Stimulated activated CD8-positive, alpha-beta memory T cell treated with anti-CD3 and anti-CD28 coated beads, Interleukin-2, amount 100 ng/mL, for 1 hour (primary cell): ENCODE measurements at places on chromosomes 2 and 18.

DNA sequence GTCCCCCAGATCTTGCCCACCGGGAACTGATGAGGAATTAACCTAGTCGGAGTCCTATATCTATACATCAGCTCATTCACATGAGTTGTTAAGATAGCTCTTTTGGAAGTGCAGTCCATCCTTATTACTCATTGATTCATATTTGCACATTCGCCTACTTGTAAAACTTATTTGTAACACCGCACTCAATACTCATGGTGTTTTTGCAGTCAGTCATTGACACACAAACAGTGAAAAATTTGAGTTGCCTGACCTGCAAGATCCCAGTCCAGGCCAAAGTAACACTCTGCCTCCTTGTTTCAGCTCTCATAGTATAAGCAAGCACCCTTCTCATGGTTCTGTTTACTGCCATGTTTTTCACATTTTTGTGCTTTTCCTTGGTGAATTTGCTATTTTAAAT is 180.6 kb downstream of the CTIF start:
- DNase-seq: no peak

- DNase-seq: no peak
These were observed 26.3 kb downstream of the MEX3C start for GRCh38 chr18:51171223-51171622.

DNA sequence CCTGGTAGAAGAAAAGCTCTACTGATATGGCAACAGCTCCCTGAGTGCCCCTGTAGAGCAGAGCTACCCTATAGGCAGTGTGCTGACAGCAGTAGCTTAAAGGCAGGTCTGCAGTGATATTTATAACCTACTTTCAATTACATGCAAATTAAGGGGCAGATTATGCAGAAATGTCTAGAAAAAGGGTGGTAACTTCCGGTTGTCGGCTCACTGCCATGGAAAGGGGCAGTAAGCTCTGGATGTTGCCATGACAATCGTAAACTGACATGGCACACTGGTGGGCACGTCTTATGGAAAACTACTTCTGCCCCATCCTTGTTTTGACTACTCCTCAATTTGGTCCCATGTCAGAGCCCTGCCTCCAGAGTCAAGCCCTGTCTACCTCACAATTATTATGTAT is 2.9 kb upstream of the TYMS start:
- no peak for DNase-seq

GRCh38 chr2:199624958-199625357 is 167.2 kb upstream of the SATB2 start:
- no peak for DNase-seq

DNA sequence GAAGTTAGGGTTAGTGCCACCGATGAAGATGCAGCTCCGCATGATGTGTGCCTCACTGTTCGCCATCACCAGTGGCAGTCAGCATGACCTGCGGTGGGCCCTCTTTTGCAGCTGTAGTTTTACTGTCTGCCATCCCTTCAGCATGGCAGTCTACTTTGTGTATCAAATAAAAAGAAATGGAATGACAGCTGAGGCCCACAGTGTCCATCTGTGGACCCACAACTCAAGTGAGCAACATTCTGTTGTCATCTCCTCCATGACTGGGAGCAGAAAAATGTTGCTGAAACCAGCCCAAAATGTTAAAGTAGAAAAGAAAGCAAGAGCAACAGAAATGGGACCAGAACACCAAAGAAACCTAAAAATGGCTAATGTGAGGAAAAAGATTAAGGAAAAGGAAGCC is 128.7 kb downstream of the MEP1B start:
- DNase-seq: no peak

- no peak for DNase-seq
These were observed 24.6 kb upstream of the KCMF1 start for GRCh38 chr2:84946204-84947009.

DNA sequence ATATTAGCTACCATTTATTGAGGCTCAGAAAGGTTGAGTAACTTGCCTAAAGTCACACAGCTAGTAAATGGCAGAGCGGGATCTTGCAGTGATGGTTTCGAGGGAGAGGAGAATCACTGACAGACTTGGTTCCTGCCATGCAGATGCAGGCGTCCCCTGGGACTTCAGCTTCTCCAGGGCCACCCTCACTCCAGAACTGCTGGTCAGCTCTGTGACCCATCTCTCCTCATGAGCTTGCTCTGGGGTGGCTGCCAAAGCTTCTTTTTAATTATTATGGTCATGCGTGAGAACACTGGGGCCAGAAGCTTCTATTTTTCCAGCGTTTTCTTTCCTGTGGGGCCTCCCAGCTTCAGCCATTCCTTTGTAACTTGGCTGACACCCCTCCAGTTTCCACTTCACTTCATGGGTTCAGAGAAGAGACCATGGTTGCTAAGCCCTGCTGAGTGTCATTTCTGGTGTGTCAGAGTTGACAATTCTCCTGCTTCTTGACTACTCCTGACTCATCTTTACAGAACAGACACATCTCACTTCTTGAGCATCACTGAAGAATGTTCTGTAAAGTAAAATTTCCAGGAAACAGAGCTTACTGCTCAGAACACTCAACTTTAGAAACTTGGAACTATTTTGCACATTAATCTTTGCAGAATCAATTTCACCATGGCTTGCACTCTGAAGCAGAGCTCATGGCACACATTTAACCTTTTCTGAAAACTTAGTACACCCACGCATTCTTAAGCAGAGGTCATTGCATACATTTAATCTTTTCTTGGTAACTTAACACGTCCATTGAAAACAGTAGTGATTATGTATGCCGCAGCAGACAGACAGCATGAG is 70.4 kb downstream of the IL1R2 start:
- DNase-seq: no peak

GRCh38 chr2:203583701-203584100 is 48.6 kb upstream of the RAPH1 start:
- DNase-seq: no peak

DNA sequence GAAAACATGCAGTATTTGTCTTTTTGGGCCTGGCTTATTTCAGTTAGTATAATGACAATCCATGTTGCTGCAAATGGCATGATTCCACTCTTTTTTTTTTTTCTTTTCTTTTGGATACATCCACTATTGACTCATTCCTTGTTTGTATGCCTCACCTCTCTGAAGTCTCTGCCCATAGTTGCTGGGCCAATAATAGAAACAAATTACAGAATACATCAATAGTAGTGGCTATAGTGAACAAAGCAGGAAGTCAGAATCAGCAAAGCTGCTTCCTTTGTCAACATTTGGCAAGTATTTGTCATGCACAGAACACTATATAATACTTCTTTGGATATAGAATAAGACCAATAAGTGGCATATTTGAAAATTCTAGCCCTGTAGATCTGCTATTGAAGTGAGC is 609.7 kb downstream of the STK39 start:
- no peak for DNase-seq

DNA sequence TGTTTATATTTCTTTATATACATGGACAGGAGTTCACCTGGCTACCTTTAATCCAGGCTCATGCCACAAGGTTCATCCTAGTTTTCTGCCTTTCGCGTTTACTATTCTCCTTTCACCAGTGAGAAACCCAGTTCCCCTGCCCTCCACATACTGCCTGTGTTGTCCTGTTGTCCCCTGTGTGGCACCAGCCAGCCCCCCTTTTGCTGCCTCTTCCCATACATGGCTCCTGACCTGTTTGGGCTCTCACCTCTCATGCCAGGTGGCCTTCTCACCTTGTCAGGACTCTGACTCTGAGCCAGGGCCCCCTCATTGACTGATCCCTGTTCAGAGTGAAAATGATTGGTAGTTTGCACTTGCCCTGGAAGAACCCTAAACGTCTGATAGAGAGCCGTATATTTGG is 13.6 kb downstream of the ASB1 start:
- DNase-seq: no peak

GRCh38 chr18:3995476-3996102 is 459.5 kb downstream of the DLGAP1 start:
- DNase-seq: peak; percentile 2

DNA sequence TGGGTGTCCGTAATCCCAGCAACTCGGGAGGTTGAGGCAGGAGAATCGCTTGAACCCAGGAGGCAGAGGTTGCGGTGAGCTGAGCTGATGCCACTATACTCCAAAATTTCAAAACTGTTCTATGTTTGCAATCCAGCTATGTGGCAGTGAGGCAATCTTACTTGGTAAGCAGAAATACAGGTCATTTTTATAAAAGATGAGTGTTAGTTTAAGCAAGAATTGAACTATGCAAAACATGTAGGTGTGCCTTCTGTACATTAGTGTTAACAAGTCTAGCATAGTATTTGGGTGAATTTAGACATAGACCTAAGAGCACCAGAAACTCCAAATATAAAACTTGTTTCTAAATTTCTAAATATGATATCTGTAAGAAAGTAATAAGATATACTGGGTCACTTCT is 7.2 kb downstream of the DSC1 start:
- DNase-seq: no peak

DNA sequence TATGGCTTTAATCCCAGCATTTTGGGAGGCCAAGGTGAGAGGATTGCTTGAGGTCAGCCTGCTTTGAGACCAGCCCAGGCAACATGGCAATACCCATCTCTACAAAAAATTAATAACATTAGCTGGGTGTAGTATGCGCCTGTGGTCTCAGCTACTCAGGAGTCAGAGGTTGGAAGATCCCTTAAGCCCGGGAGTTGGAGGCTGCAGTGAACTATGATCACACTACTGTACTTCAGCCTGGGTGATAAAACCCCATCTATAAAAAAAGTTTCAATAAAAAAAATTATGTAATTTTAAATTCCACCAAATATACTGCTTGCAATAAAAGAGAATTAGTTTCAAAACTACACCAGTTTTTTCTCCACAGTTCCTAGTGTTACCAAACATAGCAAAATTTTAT is 23.3 kb upstream of the CACNB4 start:
- DNase-seq: no peak

- DNase-seq: no peak
These were observed 78.6 kb downstream of the FAM228A start for GRCh38 chr2:24253303-24253919.

DNA sequence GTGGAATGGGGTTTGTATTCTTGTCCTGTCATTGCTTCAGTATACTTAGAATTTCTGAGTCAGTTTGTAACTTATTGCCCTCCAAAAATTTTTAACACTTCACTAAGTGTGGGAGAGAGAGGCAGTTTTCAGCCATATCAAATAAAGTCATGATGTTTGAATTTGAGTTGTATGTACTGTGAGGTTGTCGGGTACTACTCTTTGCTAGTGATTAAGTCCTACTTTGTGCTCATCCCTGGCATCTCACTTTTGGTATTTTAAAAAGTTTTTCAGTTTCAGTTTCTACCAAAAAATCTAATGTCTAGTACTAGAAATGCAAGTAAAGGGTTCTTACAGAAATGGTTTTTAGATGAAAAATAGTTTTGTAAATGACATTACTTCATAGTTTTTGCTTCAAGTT is 40.7 kb downstream of the EIF5B start:
- no peak for DNase-seq

GRCh38 chr2:223648755-223649154 is 46.6 kb upstream of the SCG2 start:
- DNase-seq: no peak

- no peak for DNase-seq
These were observed 22.8 kb upstream of the PPP4R1 start for GRCh38 chr18:9637036-9637767.

DNA sequence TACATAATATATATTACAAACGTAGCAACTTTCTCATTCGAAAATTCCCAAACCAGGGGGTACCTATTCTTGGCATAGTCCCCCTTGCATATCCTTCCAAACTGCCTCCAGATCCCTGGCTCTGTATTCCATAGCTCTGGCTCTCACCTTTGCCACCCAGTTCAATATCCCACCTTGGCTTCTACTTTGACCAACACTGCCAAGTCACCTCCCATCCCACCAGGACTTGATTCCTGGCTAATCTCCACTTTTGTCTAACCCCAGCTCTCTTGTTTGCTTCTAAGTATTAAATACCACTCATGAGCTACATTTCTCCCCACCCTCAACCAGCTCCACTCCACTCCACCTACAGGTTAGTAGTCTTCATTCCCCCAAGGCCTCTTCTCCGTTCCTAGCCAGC is 103.2 kb upstream of the WDR75 start:
- DNase-seq: no peak

DNA sequence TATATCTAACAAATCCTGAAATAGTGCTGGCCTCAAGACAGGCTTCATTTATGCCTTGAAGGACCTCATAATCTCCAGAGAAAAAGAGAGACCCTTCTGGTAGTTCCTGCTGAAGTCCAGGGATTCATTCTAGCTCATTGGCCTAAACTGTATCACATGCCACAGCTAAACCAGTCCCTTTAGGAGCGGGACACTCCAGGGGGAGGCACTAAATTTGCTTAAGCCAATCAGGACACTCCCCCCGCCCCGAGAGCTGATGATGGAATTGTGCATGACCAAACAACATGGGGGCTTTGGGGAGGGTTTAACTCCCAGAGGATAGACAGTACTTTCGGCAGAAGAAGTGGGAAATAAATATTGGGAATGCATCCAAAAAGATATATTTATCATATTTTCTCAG is 36.4 kb upstream of the CXCR4 start:
- DNase-seq: no peak

GRCh38 chr2:118634876-118635275 is 212.6 kb downstream of the EN1 start:
- DNase-seq: no peak

- DNase-seq: no peak
These were observed 1.7 kb downstream of the UGGT1 start for GRCh38 chr2:128092656-128093055.

GRCh38 chr2:66432801-66433694 is 1.9 kb upstream of the MEIS1 start:
- no peak for DNase-seq

DNA sequence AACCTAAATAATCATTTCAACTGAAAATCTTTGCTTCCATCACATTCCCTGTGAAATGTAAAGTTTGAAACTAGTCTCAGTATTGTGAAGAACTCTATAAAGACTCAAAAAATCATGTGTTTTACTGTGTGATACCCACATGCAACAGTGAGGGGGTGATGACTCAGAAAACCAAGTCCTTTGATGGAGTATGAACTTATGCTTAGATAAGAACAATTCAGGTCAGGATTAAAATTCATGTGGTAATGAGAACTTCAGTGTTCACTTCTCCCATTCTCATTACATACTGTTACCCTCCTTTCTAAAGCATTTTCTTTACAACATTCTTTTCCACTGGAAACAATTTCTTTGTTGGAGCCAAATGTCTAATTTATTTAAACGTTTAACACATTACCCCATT is 360.2 kb downstream of the FSIP2 start:
- no peak for DNase-seq

- DNase-seq: no peak
These were observed 85.6 kb downstream of the EHD3 start for GRCh38 chr2:31319406-31320175.

DNA sequence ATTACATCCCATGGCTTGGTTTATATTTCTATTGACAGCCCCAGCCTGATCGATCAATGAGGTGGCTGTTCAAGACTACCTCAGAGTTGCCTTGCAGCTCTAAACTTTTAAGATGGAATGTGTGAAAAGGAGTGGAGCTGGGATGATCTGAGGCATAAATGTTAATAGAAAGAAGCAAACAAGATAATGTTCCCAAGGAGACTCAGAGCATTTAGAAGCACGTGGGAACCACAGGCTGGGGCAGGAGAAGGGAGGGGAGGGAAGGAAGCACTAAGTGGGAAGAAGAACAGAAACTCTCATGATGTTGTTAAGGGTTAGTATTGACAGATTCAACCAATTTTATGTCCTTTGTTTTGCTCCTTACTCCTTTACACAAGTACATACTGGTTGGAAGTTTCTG is 28.8 kb upstream of the LRATD1 start:
- no peak for DNase-seq

- DNase-seq: no peak
These were observed 155.1 kb downstream of the SMAD7 start for GRCh38 chr18:48795696-48796095.
